Activated CD4-positive, CD25-positive, alpha-beta regulatory T cell treated with anti-CD3 and anti-CD28 coated beads, Interleukin-2, amount 50 U/mL, for 72 hours (primary cell): ENCODE measurements at places on chromosomes 16 and 17.

- DNase-seq: no peak
Measured at GRCh38 chr17:46777943-46778915, 40.3 kb downstream of the WNT3 start.

GRCh38 chr17:81837641-81838040 is 2.8 kb upstream of the PPP1R27 start:
- no peak for DNase-seq

DNA sequence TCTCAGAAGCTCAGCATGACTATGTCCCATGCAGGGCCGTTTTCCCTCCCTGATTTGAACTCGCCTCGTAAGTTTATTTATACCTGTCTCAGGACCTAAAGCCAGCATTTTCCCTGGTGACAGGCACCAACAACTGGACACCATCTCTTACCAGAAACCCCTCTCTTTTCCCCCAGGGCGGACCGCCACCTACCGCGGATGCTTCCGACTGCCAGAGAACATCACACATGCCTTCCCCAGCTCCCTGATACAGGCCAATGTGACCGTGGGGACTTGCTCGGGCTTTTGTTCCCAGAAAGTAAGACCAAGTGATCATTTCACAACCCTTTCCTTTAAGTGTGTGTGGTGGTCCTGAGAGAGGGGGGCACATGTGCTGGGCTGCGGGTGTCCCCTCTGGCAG is 24.7 kb downstream of the WSCD1 start:
- no peak for DNase-seq

GRCh38 chr16:49026566-49027181 is 255.0 kb downstream of the CBLN1 start:
- no peak for DNase-seq

- DNase-seq: no peak
Measured at GRCh38 chr17:46031440-46031839, 32.4 kb downstream of the STH start.

- no peak for DNase-seq
Measured at GRCh38 chr16:24977678-24978075, 37.5 kb downstream of the ARHGAP17 start.

GRCh38 chr16:83402160-83402814 is 405.5 kb upstream of the HSBP1 start:
- DNase-seq: no peak

DNA sequence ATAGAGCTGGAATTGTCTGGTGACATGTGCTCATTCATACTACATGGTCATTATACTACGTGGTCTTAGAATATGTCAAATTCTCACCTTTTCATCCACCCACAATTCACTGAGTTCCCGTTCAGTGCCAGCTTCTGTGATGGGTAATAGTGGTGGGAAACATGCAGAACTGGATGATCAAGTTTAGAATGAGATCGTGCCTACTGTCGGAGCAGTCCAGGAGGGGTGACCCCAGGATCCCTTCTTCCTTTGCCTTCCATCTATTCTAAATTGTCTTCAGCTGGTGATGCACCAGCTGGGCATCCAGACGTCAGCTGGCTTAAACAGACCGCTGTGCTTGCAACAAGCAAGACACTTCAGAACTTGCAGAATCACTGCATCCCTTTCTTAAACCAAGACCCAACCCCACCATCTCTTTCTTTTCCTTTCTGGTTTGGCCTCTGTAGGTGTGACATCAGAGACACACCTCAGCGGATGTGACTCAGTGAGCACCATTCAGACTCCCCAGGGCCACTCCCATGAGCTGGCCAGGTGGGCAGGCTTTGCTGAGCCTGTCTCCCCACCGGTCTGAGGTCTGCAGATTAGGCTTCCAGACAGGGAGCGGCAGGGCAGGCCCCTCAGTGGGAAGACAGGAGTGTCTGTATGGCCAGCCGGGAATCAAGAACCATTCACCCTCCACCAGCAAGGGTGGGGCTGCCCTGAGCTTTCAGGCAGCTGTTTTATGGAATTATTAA is 18.1 kb downstream of the C17orf100 start:
- no peak for DNase-seq
